ENCODE measurements at places on chromosomes 11 and 22.

DNA sequence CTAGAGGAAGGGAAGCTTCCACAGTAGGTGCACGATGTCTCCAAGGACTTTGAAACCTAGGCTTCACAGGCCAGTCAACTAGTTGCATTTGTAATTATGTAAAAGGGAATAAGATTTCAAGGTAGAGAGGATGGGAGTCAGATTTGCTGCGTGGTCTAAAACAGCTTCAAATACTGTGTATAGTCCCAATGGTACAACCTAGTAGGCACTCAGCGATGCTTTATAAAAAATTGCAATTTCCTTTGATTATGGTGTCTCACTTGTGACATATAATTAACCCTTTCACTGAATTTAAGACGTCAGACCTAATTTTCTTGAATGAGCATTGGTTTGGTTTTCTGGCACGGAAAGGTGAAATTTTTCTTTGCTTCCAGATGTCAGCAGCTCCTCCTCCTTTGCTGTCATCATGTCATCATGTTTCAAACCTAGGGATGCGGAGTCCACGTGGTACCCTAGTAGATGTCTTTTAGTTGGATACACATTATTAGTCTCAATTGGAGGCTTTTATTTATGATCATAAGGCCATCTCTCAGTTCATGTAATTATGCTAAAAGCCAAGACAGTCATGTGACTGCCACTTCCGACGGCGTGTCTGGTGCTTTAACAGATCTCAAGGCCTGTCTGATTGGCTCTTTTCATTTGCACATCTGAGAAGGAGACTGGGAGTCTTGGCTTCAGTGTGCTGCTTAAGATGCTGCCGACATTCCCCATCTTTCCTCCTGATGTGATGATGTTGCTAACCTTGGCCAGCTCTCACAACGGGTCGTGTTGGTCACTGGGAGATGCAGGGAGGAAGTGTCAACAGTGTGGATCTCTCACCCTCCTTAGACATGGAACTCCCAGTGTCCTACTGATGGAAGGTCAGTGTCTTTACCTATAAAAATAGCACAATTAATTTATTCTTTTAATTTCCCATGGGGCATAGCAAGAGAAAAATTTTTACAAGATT, 134.0 kb downstream of the HIPK3 start:
- H3K4me3 ChIP-seq: no peak overlapping the region
- H3K27me3 ChIP-seq: no peaks in the 10 kb centered on the region
- peaks cover 17% of the 10 kb centered on the region for H3K4me1 ChIP-seq
- no peaks in the 10 kb centered on the region for H3K36me3 ChIP-seq

DNA sequence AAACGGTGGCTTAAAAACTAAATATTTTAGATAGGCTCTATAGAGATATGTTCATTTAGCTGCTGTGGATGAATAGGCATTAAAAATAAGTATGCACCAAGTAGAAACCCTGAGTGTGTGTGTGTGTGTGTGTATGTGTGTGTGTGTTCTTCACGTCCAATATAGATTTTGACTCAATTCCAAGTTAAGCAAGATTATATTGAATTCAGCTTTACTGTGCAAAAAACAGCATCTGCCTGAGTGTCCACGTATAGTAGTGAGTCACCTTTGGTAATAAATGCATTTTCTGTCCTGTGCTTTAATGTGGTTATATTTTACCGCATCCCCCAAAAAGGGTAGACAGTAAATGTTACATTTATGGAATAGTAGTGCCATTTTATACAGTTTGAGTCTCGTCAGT, 71.2 kb downstream of the PDHX start:
- no peak overlapping the region for H3K4me3 ChIP-seq
- peaks cover 38% of the 10 kb centered on the region for H3K36me3 ChIP-seq
- DNase-seq: no peak
- H3K27me3 ChIP-seq: no peaks in the 10 kb centered on the region
- no peaks in the 10 kb centered on the region for H3K4me1 ChIP-seq
- no peak overlapping the region for H3K27ac ChIP-seq

GRCh38 chr11:93118276-93118675, 79.5 kb downstream of the SLC36A4 start:
- H3K4me1 ChIP-seq: no peaks in the 10 kb centered on the region
- no peak overlapping the region for H3K4me3 ChIP-seq
- H3K27ac ChIP-seq: no peak overlapping the region
- no peak for DNase-seq

- H3K4me1 ChIP-seq: peaks cover 33% of the 10 kb centered on the region
- H3K4me3 ChIP-seq: no peak overlapping the region
- no peaks in the 10 kb centered on the region for H3K27me3 ChIP-seq
- DNase-seq: no peak
- H3K36me3 ChIP-seq: peaks cover 14% of the 10 kb centered on the region
Measured at GRCh38 chr11:2450321-2451041, 5.7 kb downstream of the KCNQ1 start.

- no peak for DNase-seq
- no peaks in the 10 kb centered on the region for H3K27me3 ChIP-seq
- H3K27ac ChIP-seq: no peak overlapping the region
- H3K36me3 ChIP-seq: no peaks in the 10 kb centered on the region
Measured at GRCh38 chr22:49528420-49528720, 299.3 kb downstream of the BRD1 start.

- peak overlapping the region; percentile 19 for H3K27ac ChIP-seq
- peak; percentile 78 for DNase-seq
- H3K36me3 ChIP-seq: peaks cover 14% of the 10 kb centered on the region
- H3K4me1 ChIP-seq: peaks cover 37% of the 10 kb centered on the region
- no peak overlapping the region for H3K4me3 ChIP-seq
Measured at GRCh38 chr11:12174477-12175143, 64.2 kb downstream of the MICAL2 start.

GRCh38 chr11:134840945-134841344, 428.9 kb upstream of the B3GAT1 start:
- no peak overlapping the region for H3K4me3 ChIP-seq
- H3K27ac ChIP-seq: no peak overlapping the region
- H3K27me3 ChIP-seq: no peaks in the 10 kb centered on the region
- H3K4me1 ChIP-seq: no peaks in the 10 kb centered on the region

DNA sequence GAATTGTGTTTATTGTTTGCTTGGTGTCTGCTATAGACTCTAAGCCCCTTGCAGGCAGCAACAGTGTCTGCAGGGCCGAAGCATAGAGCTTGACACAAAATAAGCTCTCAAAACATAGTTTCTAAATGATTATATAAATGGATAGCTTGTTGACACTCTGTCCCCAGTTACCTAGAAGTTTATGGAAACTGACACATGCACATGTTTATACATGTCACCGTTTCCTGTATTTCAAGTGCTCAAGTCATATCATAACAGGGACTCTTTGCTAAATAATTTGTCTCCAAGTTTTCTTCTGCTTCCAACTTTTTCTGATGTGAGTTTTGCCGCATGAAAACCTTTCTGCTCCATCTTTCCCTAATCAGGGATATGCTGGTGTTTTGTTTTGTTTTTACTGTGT, 3.7 kb upstream of the OR6X1 start:
- H3K4me1 ChIP-seq: no peaks in the 10 kb centered on the region
- H3K36me3 ChIP-seq: no peaks in the 10 kb centered on the region
- no peak for DNase-seq
- H3K27ac ChIP-seq: no peak overlapping the region
- H3K27me3 ChIP-seq: no peaks in the 10 kb centered on the region
- no peak overlapping the region for H3K4me3 ChIP-seq

DNA sequence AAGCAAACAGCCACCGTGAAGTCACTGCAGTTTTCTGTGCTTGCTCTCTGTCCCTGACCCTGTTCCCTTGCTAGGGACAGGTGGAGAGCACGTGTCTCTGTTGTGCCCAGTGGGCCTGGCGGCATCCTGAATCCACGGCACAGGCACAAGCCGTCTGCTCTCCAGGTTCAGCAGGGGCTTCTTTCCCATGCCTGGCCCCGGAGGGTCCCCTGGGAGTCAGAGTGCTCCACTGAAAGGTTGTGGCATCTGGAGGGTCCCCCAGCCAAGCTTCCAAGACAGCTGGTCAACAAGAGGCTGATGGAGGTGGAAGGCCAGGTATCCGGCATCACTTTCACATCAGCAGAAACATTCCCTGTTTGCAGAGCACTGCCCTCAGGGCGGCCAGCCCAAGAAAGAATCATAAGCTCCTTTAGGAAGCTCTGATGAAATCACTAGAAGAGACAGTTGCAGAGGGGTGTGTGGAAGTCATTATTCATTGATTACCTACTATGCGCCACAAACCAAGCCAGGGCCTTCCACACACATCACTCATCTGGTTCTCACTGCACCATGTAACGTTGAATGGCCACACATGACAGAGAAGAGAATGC, 346.4 kb upstream of the B3GAT1 start:
- H3K27me3 ChIP-seq: no peaks in the 10 kb centered on the region
- no peaks in the 10 kb centered on the region for H3K4me1 ChIP-seq
- no peaks in the 10 kb centered on the region for H3K36me3 ChIP-seq
- no peak overlapping the region for H3K4me3 ChIP-seq
- H3K27ac ChIP-seq: no peak overlapping the region

- no peaks in the 10 kb centered on the region for H3K27me3 ChIP-seq
- no peak overlapping the region for H3K27ac ChIP-seq
- H3K4me1 ChIP-seq: peaks cover 8% of the 10 kb centered on the region
- DNase-seq: no peak
- H3K36me3 ChIP-seq: peaks cover 3% of the 10 kb centered on the region
Measured at GRCh38 chr11:13316528-13316961, 39.0 kb downstream of the BMAL1 start.

DNA sequence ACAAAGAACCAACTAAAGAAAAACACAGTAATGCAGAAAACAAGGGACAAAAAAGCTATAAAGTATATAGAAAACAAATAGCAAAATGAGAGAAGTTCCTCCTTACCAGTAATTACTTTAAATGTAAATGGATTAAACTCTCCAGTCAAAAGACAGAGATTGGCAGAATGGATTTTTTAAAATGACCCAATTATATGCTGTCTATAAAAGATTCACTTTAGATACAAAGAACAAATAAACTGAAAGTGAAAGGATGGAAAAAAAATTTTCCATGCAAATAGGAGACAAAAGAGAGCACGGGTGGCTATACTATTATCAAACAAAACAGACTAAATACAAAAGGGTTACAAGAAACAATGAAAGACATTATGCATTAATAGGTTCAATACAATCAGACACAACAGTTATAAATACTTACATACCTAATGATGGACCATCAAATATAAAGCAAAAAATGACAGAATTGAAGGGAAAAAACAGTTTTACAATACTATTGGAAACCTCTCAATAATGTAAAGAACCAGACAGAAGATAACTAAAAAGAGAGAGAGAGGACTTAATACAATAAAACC, 64.6 kb downstream of the NARS2 start:
- H3K4me3 ChIP-seq: no peak overlapping the region
- no peaks in the 10 kb centered on the region for H3K4me1 ChIP-seq
- DNase-seq: no peak

- H3K4me3 ChIP-seq: no peak overlapping the region
- H3K27me3 ChIP-seq: no peaks in the 10 kb centered on the region
- no peak overlapping the region for H3K27ac ChIP-seq
Measured at GRCh38 chr11:110488446-110488845, 58.7 kb downstream of the FDX1 start.

DNA sequence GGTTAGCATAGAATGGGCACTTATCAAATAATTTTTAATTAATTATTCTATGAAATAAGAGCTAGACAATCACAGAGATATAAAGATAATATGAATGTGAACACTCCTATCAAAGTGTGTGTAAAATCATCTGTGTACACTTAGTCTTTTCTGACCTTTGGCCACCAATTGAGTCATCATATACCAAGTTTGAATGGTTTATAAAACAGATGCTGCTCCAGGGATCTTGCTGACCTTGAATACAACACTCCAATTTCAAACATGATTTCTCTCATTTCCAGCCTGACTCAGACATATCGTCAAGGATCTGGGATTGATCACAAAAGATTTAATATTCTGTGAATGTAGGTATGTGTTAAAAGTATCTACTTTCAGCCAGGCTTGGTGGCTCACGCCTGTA, 2.9 kb upstream of the OR51V1 start:
- H3K4me1 ChIP-seq: no peaks in the 10 kb centered on the region
- DNase-seq: no peak
- no peaks in the 10 kb centered on the region for H3K36me3 ChIP-seq
- H3K27me3 ChIP-seq: no peaks in the 10 kb centered on the region
- no peak overlapping the region for H3K27ac ChIP-seq

GRCh38 chr22:31917227-31917921, 27.0 kb upstream of the YWHAH start:
- DNase-seq: peak; percentile 84
- no peaks in the 10 kb centered on the region for H3K36me3 ChIP-seq
- H3K4me1 ChIP-seq: peaks cover 70% of the 10 kb centered on the region
- H3K27me3 ChIP-seq: no peaks in the 10 kb centered on the region
- H3K27ac ChIP-seq: peak overlapping the region; percentile 79

DNA sequence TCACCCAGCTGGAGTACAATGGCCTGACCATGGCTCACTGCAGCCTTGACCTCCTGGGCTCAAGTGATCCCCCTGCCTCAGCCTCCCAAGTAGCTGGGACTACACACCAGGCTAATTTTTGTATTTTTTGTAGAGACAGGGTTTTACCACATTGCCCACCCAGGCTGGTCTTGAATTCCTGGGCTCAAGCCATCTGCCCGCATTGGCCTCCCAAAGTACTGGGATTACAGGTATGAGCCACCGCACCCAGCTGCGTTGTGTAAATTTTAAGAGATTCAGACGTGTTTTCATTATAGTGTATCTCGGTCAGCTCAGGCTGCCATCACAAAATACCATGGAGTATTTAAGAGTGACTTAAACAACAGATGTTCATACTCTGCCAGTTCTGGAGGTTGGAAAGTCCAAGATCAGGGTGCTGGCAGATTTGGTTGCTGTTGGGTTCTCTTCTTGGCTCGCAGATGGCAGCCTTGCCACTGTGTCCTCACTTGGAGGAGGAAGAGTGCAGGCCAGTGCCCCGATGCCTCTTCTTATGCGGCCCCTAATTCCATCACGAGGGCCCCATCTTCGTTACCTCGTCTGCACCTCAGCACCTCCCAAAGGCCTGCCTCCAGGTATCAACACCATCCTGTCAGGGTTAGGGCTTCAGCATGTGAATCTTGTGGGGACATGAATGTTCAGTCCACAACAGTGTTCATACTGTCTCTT, 32.6 kb upstream of the PARVB start:
- no peaks in the 10 kb centered on the region for H3K27me3 ChIP-seq
- H3K4me3 ChIP-seq: no peak overlapping the region
- H3K4me1 ChIP-seq: peaks cover 12% of the 10 kb centered on the region
- H3K36me3 ChIP-seq: peaks cover 55% of the 10 kb centered on the region
- no peak for DNase-seq

GRCh38 chr22:46934746-46935491, 172.5 kb downstream of the TBC1D22A start:
- peaks cover 8% of the 10 kb centered on the region for H3K4me1 ChIP-seq
- peaks cover 57% of the 10 kb centered on the region for H3K36me3 ChIP-seq
- no peak overlapping the region for H3K4me3 ChIP-seq
- H3K27ac ChIP-seq: peak overlapping the region; percentile 25
- no peaks in the 10 kb centered on the region for H3K27me3 ChIP-seq

DNA sequence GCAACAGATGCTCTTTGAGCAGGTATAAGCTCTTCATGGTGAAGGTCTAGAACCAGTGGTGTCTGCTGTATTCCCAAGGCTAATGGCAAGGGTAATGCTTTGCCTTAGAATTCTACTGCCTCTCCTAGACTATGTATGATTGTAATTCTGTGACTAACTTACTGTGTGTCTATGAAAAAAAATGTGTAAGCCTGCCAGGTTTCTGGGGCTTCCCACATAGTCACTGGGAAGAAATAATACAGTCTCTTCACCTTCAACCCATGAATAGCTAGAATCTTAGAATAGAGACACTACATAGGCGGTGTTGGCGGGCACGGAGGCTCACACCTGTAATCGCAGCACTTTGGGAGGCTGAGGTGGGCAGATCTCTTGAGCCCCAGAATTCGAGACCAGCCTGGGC, 84.1 kb downstream of the C11orf91 start:
- DNase-seq: no peak
- no peak overlapping the region for H3K4me3 ChIP-seq

Data from CD14-positive monocyte (primary cell).